A549 (cell line): ENCODE measurements at places on chromosomes 1 and 21.

GRCh38 chr1:60229821-60230220 lies 156.3 kb upstream of the C1orf87 start:
- DNase-seq = no peak

DNA sequence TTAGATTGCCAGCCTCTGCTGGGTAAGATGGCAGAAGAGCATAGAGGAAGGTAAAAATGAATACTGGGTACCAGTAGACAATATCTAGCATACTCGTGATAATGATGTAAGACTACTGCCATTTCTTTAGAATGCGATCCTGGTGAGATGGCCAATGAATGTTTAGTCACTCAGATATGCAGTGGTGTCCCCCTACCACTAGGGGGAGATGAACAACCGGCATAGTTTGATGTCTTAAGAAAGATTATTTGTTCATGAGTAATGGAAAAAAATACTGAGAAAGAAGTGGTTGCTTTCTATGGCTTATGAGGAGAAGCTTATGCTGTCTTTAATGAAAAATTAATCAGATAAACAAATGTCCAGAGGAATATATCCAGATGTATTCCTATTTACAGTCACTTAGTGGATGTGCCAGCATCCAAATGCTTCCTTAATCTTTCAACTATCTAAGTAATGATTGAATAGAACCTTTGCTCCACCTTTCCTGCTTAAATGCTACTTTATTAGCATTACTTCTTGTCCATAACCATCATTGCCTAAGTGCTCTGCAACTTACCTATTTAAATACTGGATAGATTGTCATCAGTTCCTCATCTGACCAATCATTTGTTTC lies 256.6 kb downstream of the ST6GALNAC3 start:
- DNase-seq = peak; percentile 5

GRCh38 chr1:93588955-93589354 lies 92.7 kb downstream of the BCAR3 start:
- DNase-seq = no peak

- DNase-seq = no peak
These were observed 99.2 kb upstream of the B3GALT2 start for GRCh38 chr1:193285641-193286040.

DNA sequence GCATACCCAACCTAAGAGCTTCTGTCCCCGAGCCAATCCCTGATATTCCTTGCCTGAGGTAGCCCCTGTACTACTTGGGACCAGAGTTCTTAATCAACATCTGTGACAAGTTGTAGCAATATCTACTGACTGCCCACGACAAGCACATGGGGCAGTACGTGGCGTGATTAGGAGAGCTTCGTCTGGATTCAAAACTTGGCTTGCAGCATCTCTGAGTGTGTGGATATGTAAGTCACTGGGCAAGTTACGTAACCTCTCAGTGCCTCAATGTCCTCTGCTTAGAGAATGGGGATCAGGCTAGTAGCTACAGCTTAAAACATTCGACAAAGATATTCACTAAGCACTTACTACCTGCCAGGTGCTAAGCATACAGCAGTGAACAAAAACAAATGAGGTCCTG lies 5.0 kb downstream of the HSPG2 start:
- no peak for DNase-seq

GRCh38 chr1:176796583-176796982 lies 333.6 kb downstream of the PAPPA2 start:
- no peak for DNase-seq

DNA sequence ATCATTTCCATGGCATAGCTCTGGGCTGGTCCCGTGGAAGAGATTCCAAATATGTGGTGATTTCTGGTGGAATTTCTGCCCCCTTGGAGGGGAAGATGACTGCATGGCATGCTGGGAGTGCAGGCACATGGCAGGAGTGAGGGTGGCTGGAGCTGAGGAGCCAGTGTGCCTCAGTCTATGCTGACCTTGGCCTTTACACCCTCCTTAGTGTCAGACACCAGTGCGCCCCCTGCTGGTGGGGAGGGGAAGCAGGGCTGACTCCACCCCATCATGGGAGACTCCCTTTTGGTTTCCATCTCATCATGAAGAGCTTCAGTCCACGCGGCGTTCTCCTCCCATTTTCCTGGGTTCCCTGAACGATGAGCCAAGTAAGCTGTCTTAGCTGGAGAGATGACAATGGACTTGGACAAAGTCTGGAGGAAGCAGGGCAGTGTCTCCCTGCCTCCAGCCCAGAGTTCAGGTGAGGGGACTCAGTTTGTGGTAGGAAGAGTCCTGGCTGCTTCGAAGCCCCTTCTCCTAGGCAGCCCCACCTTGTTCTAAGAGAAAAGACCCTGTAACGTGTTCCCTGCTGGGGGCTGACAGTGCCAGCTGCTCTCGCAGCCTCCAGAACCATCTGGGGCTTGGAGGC lies 10.3 kb downstream of the ALX3 start:
- peak; percentile 29 for DNase-seq

DNA sequence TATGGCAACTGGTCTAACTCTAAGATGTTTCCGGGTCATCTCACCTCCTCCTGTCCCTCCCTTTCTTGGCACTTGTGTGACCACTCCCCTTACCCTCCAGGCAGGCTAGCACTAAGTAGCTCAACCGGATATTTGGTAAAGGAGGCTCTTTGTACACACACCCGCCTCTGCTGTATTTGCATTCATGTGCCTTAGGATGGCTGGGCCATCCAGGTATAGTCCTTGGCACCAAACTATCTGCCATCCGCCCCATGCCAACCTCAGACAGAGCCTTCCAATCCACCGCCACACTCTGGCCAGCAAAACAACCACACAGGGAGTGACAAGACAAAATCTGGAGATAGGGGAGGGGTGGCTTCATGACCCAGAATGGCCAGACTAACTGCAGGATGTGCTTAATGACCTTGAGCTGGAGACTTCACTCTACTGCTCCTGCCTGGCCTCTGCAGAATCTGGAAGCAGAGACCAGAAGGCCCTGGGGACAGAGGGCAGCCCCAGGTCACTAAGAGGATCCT lies 59.5 kb downstream of the CDK18 start:
- no peak for DNase-seq

GRCh38 chr1:93177991-93178390 lies 2.2 kb downstream of the TMED5 start:
- DNase-seq = no peak

GRCh38 chr1:4935807-4936206 lies 281.4 kb downstream of the AJAP1 start:
- DNase-seq = no peak

- DNase-seq = no peak
These were observed 54.2 kb upstream of the ARTN start for GRCh38 chr1:43879414-43879813.

GRCh38 chr1:238489006-238489405 lies 598.3 kb upstream of the ZP4 start:
- DNase-seq = no peak

DNA sequence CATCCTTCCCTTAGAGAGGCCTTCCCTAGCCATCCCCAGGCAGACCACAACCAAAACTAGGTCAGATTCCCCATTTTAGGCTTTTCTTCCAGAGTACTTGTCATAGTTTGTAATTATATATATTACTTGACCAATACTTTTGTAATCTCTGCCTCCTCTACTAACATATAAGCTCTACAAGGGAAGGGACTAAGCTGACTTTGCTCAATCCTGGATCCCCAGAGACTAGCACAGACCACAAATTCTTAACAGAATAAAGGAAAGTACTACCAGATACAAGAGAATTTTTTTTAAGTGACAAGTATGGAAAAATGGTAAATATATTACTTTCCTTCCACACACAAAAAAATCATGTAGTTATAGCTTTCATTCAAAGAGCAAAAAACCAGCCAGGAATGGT lies 2.0 kb downstream of the ZMYM6 start:
- no peak for DNase-seq

DNA sequence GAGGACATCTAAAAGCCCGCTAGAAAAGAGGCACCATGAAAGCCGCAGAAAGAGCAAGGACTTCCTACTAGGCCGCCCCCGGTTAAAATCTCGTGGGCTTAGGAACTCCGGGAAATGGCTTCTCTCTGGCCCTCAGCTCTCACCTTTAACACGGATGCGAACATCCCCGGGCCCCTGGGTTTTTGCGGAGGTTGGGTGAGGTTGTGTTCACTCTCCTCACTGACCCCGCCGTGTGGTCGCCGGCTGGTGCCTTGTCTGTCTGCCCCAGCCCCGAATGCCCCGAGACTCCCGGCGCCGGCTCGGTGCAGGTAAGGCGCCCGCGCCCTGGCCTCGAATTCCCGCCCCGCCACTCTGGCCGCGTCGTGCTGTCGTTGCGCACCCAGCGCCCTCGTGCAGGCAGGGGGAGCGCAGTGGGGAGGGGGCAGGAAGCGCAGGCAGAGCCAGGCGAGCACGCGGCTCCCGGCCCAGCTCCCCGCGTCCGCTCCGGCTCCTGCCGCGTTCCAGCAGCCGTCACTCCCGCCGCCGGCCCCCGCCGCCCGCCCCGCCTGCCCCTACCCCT lies at the start of gene SHISAL2A:
TSS of gene SHISAL2A (plus strand) at position 437 of the 559 bp plus-strand sequence. CDS start 326 bp downstream, outside the sequence.
- DNase-seq = no peak

GRCh38 chr21:27569091-27569490 lies 602.2 kb upstream of the ADAMTS5 start:
- DNase-seq = no peak

DNA sequence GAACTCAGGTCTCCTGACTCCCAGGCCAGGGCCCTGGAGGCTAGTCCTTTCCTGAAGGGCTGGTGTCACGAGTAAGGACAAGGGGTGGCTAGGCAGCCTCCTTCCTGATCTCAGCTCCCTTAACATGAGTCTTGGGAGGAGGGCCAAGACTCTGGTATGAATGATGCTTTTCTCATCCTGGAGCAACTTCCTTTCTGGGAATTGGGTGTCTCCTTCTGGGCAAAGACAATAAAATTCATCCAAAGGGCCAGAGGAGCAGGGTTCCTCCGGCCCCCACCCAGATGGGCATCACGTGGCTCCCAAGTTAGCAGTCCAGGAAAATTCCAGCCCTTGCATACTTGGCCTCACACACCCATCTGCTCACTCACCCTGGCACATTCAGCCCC lies at the start of gene FAM167B:
TSS of gene FAM167B (plus strand) at position 335 of the 386 bp plus-strand sequence. CDS start 200 bp downstream, outside the sequence.
- no peak for DNase-seq

DNA sequence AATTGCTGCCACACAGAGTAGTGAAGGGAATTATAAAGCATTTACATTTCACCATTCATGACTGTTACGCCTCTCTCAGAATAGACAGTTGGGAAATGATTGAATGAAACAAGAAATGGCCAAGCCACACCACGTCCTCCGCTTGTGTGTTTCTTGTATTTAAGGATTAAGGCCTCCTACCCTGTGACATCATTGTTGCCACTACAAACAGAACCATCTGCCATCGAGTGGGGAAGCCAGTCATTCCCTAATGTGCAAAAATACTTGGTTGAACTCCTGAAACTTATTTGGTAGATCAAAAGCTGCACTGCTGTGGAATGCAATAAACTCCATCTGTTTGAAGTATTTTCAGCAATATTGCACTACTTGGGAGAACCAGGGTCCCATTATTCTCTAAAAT lies 99.0 kb upstream of the C1orf105 start:
- peak; percentile 65 for DNase-seq

- no peak for DNase-seq
These were observed 143.2 kb downstream of the MIS18A start for GRCh38 chr21:32135401-32136363.

- peak; percentile 11 for DNase-seq
These were observed 120.0 kb upstream of the RRP15 start for GRCh38 chr1:218164930-218165700.

GRCh38 chr1:223683586-223684487 lies 18.3 kb upstream of the CAPN8 start:
- peak; percentile 68 for DNase-seq

GRCh38 chr1:28915031-28915895 lies 894 bp downstream of the EPB41 start:
- no peak for DNase-seq

DNA sequence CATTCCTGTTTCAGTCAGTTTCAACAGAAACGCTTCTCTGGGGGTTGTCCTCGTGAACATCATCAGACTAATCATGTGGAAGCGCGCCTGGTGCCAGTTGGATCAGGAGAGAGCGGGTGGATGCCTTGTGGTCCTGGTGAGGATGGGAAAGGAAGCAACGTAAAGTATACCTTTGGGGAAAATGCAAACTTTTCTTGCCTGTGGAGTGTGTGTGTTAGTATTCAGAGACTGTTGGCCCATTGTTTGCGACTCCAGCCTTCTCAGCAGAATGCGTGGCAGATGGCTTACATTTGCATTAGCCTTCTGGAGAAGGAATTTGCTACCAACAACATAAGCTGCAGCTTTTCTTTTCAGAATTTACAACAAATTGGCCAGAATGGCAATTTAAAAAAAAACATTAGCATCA lies 173.9 kb downstream of the RWDD3 start:
- no peak for DNase-seq

DNA sequence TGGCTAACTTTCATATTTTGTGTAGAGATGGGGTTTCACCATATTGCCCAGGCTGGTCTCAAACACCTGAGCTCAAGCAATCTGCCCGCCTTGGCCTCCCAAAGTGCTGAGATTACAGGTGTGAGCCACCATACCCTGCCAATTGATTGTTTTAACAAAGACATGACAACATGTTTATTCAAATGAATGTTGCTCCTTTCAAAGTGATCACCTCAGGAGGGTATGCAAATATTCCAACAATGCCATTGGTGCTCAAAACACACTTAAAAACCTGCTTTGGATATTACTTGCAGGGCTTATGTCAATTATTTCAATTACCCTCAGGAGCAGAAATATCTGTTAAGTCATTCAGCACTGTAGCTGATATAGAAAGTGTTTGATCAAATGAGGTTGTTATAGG lies 7.9 kb downstream of the LAX1 start:
- DNase-seq = no peak

DNA sequence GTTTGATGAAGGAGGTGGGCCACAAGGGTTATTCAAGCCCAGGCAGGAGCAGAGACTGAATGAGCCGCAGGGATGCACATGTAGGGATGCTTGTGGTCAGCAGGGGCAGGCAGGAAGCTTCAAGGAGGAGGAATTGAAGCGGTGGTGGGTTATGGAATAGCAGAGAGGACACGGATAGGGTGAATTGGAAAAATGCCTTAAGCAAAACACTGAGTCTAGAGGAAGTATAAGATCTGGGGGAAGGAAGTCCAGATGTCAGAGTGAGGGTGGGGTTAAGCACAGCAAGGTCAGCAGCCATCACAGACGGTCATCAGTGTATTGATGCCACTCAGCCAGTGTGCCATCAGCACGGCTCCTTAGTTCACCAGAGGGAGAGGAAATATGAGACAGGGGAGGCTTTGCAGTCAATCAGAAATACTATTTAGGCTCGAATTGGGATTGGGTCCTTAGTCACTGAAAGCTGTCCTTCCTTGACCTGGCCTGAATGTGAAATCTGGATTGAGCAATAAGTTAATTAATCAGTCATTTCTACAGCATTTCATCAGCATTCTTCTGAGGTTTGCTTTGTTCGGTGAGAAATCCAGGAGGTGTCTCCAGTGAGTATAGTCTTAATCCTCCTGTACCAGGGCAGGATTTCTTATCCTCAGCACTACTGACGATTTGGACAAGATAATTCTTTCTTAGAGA lies 6.0 kb upstream of the LCE1F start:
- no peak for DNase-seq

DNA sequence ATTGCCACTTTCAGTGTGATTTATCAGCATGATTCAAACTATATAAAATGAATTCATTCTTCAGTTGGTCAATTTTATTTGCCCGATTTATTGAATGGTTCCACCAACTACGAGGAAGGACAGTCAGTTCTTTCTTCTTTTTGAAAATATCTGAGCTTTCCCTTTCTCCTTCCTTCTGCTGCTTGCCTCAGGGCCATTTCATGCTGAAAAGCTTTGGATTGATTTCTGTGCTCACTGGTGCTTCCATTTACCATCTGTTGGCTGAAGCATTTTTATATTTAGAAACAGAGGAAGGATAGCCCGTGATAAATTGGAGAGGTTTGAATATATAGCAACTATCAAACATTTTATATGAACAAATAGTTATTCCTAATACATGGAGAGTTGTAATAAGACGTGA lies 68.9 kb upstream of the ADAMTS5 start:
- no peak for DNase-seq
